Fibroblast of mammary gland (primary cell): ENCODE measurements at places on chromosomes 3 and 15.

GRCh38 chr3:72101494-72101893 lies 316.5 kb upstream of the PROK2 start:
- no peak for DNase-seq

DNA sequence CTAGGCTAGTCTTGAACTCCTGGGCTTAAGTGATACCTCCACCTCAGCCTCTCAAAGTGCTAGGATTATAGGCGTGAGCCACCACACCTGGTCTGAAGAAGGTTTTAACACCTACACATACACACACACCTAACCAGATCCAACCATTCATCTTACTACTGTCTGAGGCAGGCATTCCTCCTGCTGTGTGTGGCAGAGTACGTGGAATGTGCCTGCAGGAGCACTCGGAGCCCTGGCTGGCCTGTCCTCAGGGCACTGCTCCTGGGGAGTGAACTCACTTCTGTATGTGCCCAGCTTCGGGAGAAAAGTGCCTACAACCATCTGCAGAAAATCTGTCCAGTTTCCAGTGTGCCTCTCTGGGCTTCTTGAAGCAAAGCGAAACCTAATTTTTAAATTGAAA lies 58.2 kb upstream of the LIMD1 start:
- DNase-seq, result no peak

DNA sequence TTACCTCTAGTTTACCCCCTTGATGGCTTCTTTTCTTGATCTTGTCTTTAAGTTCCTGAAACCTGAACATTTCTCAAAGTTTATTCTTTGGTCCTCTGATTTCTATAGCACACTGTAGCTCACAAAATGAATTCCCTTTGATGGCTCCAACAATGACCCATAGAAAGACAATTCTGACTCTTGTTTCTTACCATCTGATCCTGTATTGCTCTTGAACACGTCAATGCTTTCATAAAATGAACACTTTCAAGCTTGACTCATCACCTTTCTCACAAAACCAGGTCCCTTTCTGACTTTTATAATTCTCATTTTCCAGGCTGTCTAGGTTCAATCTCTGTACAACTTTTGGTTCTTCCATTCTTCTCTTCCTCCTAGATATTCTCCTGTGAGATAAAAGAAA lies 5.7 kb upstream of the GAP43 start:
- no peak for DNase-seq

DNA sequence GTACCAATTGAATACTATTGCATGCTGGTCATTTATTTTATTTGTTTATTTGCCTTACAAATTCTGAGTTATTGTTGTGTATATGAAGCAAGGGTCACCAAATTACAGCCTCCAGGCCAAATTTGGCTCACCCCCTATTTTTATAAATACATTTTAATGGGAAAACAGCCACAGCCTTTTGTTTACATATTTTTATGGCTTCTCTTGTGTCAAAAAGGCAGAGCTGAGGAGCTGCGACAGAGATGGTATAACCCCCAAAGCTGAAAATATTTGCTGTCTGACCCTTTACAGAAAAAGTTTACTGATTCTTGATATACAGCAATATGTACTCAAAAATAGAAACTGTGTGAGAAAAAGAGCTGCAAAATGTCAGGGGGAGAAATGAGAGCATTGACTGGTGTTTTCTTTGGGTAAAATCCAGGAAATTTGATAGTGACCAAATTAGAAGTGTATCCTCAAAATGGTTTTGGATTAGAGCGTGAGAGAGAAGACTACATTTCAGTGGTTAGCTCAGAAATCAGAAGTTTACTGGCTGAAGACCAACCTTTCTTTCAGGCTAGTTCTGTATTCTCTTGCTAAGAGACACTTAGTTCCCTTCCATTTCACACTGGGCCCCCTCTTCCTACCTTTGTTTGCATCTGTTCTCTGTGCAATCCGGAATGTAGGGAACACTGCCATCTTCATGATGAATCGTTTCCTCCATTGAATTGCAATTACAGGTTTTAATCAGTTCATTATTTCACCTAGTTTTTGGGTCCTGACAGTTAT lies 757.8 kb downstream of the AGBL1 start:
- DNase-seq, result no peak

- no peak for DNase-seq
Measured at GRCh38 chr3:57928511-57928910, 79.7 kb upstream of the FLNB start.
